Karpas-422 (cell line): ENCODE measurements at places on chromosomes 5 and 9. TPM values are rescaled to one million over a fixed set of nuclear protein-coding genes. Genes with fewer than 3 reads are reported as not detected.
A peak's percentile ranks its signal among the peaks of the same experiment; 100 is the strongest.

DNA sequence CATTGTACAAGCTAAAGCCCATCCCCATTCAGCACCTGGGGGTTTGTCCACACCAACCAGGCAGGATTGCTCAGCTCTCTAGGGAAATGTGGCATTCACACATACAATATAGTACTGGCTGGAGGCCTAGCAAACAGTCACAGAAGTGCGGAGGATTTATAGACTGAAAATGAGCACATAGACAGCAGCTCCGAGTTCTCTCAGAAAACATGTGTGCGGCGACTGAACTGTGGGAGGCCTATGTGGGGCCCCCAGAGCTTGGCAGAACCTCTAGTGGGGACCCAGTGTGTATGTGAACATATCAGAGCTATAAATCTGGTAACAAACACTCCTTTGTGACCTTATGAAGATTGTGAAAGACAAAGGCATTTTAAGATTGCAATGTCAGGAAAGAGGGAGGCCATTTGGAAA is 431.1 kb downstream of the DTWD2 start:
- no peaks in the 10 kb centered on the region for H3K27me3 ChIP-seq
- H3K4me3 ChIP-seq = no peak overlapping the region
- no peak overlapping the region for H3K27ac ChIP-seq
- no peaks in the 10 kb centered on the region for H3K4me1 ChIP-seq
- no peak for DNase-seq

DNA sequence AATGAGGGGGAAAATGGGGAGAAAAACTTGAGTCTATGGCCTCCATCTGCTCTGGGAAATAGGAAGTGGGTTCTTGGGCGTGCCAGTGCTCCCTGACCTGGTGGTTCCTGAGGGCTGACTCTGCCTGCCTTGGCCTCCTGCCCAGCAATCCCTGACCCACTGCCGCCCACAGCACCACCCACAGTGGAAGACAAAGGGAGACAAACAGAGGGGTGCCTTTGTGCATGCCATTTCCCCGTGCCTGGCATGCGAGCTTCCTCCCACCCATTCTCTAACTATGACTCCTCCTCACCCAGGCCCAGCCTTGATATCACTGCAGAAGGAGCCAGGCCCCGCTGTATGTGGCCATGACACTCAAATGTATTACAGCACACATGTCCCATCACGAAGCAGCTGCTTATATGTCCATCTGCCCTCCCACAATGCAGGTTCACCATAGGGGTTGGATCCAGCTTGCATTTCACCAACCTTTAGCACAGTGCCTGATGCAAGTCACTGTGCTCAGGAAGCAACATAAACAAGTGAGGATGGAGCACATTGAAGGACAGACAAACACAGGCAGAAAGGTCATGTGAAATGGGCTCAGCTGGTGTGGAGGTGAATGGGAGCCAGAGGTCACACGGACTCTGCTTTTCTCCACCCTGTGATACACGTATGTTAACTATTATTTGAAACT is 84.4 kb downstream of the ADRB2 start:
- no peak for DNase-seq
- H3K4me1 ChIP-seq = peaks cover 26% of the 10 kb centered on the region
- no peaks in the 10 kb centered on the region for H3K36me3 ChIP-seq

- H3K27ac ChIP-seq = no peak overlapping the region
- H3K4me3 ChIP-seq = no peak overlapping the region
- DNase-seq = no peak
- H3K36me3 ChIP-seq = no peaks in the 10 kb centered on the region
- H3K27me3 ChIP-seq = no peaks in the 10 kb centered on the region
- H3K4me1 ChIP-seq = peaks cover 10% of the 10 kb centered on the region
These were observed 2.6 kb downstream of the SH3RF2 start for GRCh38 chr5:145938776-145939539.

- H3K27ac ChIP-seq = no peak overlapping the region
- no peaks in the 10 kb centered on the region for H3K4me1 ChIP-seq
- H3K27me3 ChIP-seq = no peaks in the 10 kb centered on the region
- H3K36me3 ChIP-seq = no peaks in the 10 kb centered on the region
- no peak for DNase-seq
These were observed 36.0 kb downstream of the WHRN start for GRCh38 chr9:114469091-114469853.

- H3K36me3 ChIP-seq = no peaks in the 10 kb centered on the region
- no peak overlapping the region for H3K4me3 ChIP-seq
- DNase-seq = no peak
These were observed 37.7 kb upstream of the CSNK1G3 start for GRCh38 chr5:123474228-123474627.

DNA sequence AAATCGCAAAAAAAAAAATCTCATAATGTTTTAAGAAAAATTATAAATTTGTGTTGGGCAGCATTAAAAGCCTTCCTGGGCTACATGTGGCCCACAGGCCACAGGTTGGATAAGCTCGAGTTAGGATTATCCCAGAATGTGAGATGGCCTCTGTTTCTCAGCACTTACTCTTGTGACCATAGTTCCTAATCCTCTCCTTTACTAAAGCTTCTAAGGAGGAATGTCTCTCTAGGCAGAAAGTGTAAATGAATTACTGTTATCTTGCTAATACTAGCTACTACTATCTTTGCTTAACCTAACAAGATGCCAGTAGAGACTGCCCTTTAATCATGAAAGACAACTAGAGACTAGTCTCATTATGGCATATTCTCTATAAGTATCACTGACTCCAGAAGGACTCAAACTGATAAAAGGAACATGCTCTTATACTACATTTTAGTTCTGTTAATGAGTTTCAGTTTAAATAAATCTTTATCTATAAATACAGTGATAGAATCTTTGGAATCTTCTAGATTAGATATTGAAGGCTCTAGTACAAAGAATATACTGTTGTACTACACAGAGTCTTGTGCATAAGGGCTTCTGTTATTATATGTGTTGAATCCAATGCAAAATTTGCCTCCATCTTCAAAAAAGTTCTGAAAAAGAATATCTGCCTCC is 13.8 kb downstream of the INVS start:
- H3K4me3 ChIP-seq = no peak overlapping the region
- H3K27ac ChIP-seq = 0 out of 2 replicates have a peak overlapping the region, but pooled peaks have one; percentile 2
- H3K36me3 ChIP-seq = peaks cover 37% of the 10 kb centered on the region
- no peaks in the 10 kb centered on the region for H3K27me3 ChIP-seq

GRCh38 chr5:109650493-109650892 is 39.2 kb upstream of the MAN2A1 start:
- no peak overlapping the region for H3K4me3 ChIP-seq
- H3K27me3 ChIP-seq = no peaks in the 10 kb centered on the region
- H3K4me1 ChIP-seq = no peaks in the 10 kb centered on the region
- no peak overlapping the region for H3K27ac ChIP-seq

- H3K27me3 ChIP-seq = no peaks in the 10 kb centered on the region
- no peak overlapping the region for H3K4me3 ChIP-seq
- H3K4me1 ChIP-seq = no peaks in the 10 kb centered on the region
- no peak overlapping the region for H3K27ac ChIP-seq
These were observed 17.7 kb downstream of the TMC1 start for GRCh38 chr9:72538921-72539702.

DNA sequence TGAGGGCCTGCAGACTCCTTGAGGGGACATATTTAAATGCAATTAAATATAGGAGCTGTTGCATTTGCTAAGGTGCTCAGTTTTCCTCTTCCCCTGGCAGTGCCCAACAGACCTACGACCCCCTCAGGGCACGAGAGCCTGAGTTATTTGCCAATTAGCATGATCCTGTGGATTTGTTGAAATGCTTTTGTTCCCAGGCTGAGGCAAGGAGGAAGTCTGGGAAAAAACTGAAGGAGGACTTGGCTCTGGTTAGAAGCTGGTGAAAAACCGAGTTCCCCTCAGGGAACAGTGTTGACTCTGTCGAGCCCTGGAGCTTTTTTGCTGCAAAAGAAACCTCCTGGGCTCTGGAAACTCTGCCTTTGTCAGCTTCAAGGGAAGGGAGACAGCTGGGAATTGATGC is 103.6 kb upstream of the SHB start:
- H3K36me3 ChIP-seq = no peaks in the 10 kb centered on the region
- H3K27ac ChIP-seq = no peak overlapping the region
- DNase-seq = no peak
- H3K4me1 ChIP-seq = no peaks in the 10 kb centered on the region
- H3K4me3 ChIP-seq = no peak overlapping the region

DNA sequence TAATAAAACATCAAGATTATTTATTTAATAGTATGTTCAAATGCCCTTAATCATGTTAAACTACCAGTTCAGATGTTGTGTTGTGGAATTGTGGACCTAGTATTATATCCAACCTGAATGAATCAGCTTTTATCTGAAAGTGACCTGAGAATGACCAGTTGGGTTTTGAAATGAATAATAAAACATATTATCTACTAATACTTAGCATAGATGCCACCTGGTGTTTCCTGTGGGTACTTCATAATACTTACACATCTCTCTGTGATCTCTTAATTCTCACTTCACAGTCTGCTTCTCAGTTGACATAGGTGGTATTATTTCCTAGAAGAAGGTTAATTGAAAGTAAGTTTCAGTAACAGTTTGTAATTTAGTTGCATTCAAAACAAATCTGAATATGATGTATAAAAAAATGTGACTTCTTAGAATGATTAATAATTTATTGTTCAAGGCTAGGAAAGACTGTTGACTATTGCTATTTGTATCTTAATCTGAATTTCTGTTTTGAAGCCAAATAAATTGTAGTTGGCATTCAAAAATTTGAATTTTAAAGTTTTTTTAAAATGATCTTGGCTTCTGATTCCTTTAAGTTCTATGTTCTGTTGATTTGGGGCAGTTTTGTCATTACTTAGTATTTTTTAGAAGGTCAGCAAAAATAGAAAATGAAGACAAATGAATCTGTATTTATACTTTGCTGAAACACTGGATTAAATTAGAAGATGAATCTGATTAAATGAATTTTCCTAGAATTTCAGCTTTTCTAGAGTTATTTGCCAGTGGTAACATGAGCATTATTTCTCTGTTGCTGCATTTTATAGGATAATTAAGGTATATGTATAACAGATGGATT is 48.2 kb downstream of the KIF2A start:
- H3K4me1 ChIP-seq = no peaks in the 10 kb centered on the region
- DNase-seq = peak; percentile 75
- peaks cover 49% of the 10 kb centered on the region; the same call in 1 of the 2 replicates for H3K36me3 ChIP-seq

Gene ENTPD8
- total RNA-seq = not detected in 2 replicates

Gene RASEF
- 0.04 and 0.15 TPM in 2 replicates for total RNA-seq

Gene TAF1L
- total RNA-seq = not detected in 2 replicates

Gene FOXD4L5
- total RNA-seq = not detected in 2 replicates

Gene ATP10B
- total RNA-seq = not detected in 2 replicates

Gene NMUR2
- total RNA-seq = not detected in 2 replicates

Gene WHRN
- total RNA-seq = 0.30 and 0.76 TPM in 2 replicates

Gene SPINK7
- not detected in 2 replicates for total RNA-seq

Gene ZCCHC10
- 4.7 and 23.7 TPM in 2 replicates for total RNA-seq

Gene SELENOP
- not detected in 2 replicates for total RNA-seq
